Small intestine (tissue), 16 donors: ENCODE measurements at places on chromosomes 12 and 14.

GRCh38 chr12:28065374-28065773, 92.8 kb upstream of the PTHLH start:
- no peak for DNase-seq

DNA sequence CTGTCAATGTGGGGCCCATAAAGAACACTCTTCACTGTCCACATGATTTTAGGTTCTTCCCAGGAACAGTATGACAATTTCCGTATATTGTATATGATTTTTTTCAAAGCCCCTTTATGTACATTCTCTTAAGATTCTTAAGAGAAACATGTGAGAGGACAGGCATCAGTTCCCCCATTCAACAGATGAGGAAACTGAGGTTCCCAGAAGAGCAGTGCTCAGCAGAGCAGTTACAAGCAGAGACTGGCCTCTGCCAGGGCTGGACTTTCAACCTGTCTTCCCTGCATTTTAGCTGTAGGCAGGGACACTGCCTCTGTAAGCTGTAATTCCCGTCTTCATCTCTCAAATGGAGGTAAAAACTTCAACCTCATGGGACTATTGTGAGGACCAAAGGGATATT, 77.7 kb downstream of the RBM19 start:
- DNase-seq = no peak

- DNase-seq = no peak
Measured at GRCh38 chr14:38855513-38855912, 247.5 kb downstream of the SEC23A start.

- DNase-seq = no peak
Measured at GRCh38 chr12:50239355-50239891, 43.9 kb downstream of the LIMA1 start.

- no peak for DNase-seq
Measured at GRCh38 chr14:88005978-88006851, 1.3 kb downstream of the GPR65 start.

- no peak for DNase-seq
Measured at GRCh38 chr14:51862176-51862796, 1.9 kb downstream of the GNG2 start.

DNA sequence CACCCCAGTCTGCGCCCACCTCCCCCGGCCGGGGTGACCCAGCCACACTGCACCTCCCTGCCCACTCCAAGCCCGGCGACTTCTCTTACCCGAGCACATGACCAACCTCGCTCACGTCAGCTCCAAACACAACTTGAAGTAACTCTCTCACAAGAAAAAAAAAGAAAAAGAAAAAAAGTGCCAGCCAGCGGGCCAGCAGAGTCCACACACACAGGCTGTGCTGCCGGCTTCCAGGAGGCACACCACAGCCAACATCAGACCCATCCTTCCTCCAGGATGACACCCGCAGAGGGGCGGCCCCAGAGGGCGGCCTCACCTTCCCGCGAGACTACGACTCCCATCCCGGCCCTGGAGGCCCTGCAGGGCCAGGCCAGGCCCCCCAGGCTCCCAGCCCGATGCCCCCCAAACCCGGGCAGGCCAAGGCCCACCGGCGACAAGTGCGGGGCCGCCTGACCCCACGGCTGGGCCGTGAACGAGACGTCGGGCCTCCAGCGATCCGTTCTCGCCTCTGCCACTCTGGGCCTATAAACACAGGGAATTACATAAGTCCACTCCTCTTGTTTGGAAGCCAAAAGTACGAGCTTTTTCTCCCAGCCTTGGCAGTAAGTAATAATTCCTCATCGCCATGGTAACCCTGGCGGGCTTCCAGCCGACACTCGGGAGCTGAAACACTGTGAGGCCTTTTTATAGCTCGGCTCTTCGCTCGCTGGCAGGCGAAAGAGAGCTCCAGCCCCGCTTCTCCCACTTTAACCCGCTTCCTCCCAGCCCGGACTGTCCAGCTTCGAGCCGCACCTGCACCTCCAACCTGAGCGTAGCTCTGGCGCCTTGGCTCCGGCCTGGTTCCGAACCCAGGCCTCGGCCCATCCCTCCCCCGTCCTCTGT, 49.1 kb downstream of the NCOR2 start:
- peak; percentile 97 for DNase-seq

- DNase-seq = no peak
Measured at GRCh38 chr14:50772412-50772811, 58.5 kb downstream of the NIN start.

- no peak for DNase-seq
Measured at GRCh38 chr12:124842073-124842749, 21.5 kb downstream of the SCARB1 start.
